ENCODE measurements at places on chromosomes 16 and 17.

DNA sequence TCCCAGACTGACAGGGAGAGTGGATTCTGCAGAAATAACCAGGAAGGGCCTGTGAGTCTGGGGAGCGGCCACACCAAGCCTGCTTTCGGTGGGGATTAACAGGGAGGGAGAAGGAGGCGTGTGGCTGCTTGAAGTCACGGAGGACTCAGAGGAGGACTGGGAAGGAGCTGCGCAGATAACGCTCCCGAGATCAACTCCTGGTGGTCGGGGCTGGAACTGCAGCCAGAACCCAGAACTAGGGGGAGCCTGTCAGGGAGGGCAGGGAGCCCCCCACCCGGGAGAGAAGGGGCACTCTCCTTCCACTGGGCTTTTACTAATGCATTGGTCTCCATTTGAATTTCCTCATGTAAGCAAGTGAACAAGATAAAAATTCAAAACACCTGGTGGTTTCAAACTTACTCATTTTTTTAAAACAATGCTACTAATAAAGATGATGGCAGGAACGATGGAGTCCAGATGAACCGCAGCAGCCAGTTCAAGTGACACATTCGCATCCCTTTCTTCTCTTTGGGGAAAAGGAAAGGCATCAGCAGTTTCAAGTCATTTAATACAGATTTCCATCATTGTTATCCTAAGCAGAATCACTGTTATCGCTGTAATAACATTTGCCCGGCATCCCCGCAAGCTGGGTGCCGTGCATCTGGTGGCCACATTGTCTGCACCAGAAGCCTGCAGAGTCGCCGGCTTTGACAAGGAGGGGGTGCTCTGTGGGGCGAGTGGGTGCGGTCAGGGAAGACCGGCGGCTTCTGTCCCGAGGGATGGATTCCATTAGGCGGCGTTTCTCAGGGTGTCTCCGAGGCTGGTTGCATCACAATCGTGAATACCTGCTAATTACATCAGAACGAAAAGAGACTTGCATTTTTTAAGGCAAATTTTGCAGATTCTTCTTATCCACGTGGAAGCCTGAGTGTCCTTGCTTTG is 183.0 kb downstream of the FOXL1 start:
- DNase-seq: no peak

DNA sequence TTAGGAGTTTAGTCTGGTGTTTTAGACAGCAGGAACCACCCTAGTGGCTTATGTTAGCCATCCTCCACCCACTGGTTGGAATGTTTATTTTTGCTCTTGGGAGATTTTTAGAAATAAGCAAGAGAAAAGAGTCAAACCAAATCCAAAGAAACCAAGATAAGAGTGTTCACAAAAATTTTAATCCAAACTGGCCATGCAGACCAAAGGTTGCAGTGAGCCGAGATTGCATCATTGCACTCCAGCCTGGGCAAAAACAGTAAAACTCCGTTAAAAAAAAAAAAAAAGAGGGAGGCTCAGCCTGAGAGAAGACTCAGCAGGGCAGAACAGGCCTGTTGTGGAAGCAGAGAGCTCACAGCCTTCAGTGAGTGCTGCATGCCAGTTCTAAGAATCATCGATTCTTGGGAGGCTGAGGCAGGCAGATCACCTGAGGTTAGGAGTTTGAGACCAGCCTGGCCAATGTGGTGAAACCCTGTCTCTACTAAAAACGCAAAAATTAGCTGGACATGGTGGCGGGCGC is 12.2 kb upstream of the C16orf54 start:
- DNase-seq: no peak

GRCh38 chr17:77968788-77969187 is 10.3 kb downstream of the TNRC6C start:
- DNase-seq: no peak

GRCh38 chr17:35898283-35899070 is 18.3 kb upstream of the CCL5 start:
- no peak for DNase-seq

GRCh38 chr17:71985111-71986039 is 135.4 kb upstream of the SOX9 start:
- no peak for DNase-seq

GRCh38 chr16:69100071-69100691 is 5.3 kb upstream of the HAS3 start:
- DNase-seq: no peak

DNA sequence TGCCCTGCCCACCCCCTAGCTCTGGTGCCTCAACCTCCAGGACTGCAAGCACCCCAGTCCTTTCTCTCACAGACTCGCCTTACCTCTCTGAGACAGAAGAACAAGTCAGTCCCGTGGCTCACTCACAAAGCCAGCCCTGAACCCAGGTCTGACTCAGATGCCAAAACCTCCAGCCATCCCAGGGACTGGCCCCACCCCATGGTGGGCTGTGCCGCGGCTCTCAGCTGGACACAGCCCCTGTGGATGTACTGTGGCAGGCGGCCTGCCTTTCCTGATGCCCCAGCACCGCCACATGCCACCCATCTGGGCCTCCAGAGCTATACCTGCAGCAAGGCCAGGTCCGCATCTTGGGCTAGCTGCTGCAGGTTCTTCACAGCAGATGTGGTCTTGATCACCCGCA is 19.8 kb downstream of the MPG start:
- DNase-seq: no peak

- no peak for DNase-seq
Measured at GRCh38 chr17:4658478-4659305, 17.2 kb upstream of the ALOX15 start.

DNA sequence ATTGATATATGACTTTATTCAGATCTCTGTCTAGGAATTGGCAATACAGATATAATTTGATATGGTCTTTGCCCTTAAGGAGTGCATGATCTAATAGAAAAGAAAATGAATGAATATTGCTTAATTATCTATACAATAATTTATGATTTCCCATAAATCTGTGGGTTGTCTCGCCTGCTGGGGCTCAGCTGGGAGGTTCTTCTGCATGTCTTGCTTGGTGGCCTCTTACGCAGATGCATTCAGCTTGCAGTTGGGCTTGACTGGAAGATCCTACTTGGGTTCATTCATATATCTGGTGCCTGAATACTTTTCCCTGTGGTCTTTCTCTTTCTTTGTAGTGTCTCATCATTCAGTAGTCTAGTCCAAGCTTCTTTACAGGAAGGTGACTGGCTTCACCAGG is 34.0 kb upstream of the GOT2 start:
- no peak for DNase-seq

- no peak for DNase-seq
Measured at GRCh38 chr16:58118801-58119508, 10.2 kb downstream of the CFAP20 start.

DNA sequence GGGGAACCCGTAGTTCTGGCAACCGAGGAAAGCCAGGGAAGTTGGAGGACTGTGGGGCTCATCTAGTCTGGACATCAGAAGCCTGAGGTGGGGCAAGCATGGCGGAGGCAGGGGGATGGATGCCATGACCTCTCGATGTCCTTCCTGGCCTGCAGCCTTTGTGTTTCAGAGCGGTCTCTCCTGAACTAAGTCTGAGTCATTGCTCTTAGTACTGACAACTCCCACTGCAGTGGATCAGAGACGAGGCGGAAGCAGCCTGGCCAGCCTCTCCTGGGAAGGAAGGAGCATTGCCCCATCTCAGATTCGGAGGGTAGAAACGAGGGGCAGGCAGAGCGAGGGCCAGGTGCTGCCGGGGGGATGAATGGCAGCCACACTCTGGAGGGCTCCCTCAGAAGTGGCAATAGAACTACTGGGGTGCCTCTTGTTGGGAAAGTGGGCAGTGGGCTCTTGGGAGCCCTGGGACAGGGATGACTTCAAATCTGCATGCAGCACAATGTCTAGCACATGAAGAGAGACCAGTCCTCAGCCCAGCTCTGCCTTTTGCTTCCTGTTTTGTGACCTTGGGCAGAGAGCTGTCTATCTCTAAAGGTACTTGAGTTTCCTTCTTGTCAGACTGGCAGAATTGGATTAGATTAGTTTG is 3.6 kb upstream of the STAC2 start:
- DNase-seq: no peak

- peak; percentile 95 for DNase-seq
Measured at GRCh38 chr17:64357191-64357981, 33.3 kb downstream of the PECAM1 start.

DNA sequence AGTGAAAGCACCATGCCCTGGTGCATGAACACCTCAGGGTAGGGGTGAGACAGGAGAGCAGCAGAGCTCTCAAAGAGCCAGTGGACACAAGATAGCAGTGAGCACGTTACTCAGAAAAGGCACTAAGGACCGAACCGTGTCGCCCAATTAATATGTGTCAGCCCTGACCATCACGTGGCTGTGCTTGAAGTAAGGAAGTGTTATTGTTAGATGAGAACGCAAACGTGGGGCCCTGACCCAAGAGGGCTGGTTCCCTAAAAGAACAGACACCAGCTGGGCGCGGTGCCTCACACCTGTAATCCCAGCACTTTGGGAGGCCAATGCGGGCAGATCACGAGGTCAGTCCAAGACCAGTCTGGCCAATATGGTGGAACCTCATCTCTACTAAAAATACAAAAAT is 16.3 kb downstream of the AXIN1 start:
- DNase-seq: no peak

GRCh38 chr16:89801800-89802199 is 14.6 kb downstream of the FANCA start:
- DNase-seq: no peak

DNA sequence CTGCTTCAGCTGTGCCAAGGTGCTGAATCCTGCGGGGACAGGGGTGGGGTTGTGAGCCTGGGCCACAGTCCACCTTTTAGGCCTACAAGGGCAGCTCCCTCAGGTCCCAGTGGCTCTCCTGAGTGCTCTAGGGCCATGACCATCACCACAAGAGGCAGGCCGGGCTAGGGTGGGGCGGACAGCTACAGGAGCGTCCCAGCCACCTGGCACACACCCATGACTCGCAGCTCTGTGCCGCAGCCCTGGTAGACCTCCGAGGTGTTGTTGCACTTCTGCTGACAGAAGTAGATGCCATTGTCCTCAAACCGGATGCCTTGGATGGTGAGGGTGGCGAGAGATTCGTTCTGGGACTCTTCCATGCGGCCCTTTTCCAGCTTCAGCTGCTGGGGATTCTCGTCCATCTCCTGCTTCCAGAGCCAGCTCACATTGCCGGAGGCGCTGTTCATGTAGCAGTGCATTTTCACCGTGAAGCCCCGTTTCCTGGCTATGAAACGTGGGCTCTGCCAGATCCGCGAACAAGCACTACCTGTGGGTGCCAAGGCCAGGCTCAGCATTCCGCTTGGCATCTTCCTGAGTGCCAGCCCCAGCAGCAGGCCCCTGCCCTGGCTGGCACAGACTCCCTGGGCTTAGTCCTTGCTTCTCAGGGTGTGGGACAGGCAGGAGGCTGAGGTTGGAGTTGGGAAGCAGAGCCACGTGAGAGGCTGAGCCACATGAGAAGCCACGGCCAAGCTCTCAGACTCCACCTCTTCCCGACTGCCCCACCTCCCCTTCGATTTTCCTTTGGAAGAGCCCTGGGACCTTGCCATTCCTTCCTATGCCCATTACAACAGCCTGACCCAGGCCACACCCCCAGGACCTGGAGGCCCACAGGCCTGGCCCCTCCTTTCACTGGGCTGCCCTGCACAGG is 2.0 kb downstream of the CD79B start:
- DNase-seq: no peak

DNA sequence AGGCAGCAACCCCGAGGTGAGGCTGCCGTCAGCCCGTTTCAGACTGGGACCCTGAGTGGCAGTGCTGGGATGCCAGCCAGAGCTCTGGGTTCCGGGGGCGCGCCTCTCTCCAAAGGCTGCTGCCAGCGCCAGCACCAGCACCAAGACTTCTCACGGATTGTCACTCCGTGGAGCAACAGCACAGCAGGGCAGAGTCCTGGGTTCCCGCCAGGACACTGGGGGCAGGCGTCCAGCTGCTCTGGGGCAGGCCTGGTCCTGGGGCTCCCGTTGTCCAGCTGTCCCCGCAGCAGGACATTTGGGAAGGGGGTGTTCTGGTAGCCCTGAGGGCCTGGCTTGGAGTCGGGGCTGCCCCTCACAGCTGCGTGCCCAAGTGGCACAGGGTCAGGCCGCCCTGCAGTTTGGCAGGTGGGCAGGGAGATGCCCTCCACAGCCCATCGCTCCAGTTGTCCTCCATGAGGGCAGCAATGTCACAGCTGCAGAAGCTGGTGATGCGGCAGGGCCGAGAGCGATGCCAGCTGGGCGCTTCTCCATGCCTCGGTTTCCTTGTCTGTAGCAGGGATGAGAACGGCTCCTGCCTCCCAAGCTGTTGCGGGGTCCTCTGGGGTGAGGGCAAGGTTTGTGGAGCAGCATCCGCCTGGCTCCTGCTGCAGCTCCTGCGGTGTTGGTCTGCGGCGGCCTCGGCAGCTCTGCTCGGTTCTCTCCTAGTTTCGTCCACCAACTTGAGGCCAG is 137.3 kb upstream of the CIBAR2 start:
- DNase-seq: no peak

- DNase-seq: no peak
Measured at GRCh38 chr17:48725004-48725287, 2.0 kb downstream of the PRAC2 start.

- no peak for DNase-seq
Measured at GRCh38 chr17:18218756-18219415, 6.5 kb upstream of the LLGL1 start.

- DNase-seq: no peak
Measured at GRCh38 chr17:73777131-73777449, 132.8 kb upstream of the SDK2 start.

DNA sequence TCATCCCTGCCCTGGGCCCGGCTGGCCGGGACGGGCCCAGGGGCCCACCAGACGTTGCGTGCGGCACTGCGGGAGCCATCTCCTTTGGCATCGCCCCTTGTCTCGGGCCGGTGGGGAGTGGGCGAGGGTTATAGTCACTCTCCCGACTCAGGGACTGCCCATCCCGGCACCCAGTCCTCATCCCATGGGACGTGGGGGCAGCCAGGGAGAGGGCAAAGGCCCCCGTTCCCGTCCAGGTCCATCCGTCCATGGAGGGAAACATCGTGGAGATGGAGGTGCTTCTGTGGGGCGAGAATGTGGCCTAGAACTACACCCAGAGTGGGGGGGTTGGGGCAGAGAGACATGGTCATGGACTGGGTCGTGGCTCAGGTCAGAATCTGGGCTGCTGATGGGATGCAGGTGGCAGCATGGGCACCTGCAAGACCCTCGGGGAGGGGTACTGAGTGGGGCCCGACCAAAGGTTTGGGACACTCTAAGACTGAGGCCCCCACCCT is 2.4 kb upstream of the WDR90 start:
- DNase-seq: no peak

DNA sequence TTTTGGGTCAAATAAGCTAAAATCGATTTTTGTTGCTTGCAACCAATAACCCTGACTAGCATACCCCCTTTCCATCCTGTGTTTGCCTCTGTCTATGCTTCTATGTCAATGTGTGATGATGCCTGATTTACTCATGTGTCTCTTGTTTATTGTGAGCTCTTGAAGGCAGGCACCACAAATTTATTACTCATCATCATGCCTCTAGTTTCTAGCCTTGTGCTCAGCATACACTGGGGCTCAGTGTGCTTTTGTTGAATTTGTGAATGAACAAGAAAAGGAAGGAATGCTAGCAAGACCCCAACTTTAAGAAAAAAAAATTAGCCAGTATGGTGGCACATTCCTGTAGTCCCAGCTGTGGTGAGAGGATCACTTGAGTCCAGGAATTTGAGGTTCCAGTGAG is 119.1 kb upstream of the GPR139 start:
- DNase-seq: no peak

- DNase-seq: no peak
Measured at GRCh38 chr17:81285179-81285878, 9.8 kb downstream of the SLC38A10 start.

GRCh38 chr17:62680541-62681052 is 53.1 kb downstream of the MRC2 start:
- DNase-seq: no peak
